K562 (cell line): ENCODE measurements at places on chromosomes 1 and 21.

- no peak for DNase-seq
These were observed 70.5 kb downstream of the MRPL39 start for GRCh38 chr21:25536752-25537151.

DNA sequence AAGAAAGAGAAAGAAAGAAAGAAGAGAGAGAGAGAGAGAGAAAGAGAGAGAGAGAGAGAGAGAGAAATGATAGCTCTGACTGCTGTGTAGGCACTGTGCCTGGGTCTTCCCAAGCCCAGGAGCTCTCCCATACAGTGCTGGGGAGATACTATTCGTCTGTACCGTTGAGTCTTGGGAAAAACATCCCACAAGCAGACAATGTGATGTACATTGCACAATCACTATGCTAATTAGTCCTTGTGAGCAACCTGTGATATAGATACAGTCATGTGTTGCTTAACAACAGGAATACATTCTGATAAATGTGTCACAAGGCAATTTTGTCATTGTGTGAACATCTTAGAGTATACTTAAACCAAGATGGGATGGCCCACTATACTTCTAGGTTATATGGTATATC is 381.0 kb downstream of the HHAT start:
- DNase-seq = no peak

DNA sequence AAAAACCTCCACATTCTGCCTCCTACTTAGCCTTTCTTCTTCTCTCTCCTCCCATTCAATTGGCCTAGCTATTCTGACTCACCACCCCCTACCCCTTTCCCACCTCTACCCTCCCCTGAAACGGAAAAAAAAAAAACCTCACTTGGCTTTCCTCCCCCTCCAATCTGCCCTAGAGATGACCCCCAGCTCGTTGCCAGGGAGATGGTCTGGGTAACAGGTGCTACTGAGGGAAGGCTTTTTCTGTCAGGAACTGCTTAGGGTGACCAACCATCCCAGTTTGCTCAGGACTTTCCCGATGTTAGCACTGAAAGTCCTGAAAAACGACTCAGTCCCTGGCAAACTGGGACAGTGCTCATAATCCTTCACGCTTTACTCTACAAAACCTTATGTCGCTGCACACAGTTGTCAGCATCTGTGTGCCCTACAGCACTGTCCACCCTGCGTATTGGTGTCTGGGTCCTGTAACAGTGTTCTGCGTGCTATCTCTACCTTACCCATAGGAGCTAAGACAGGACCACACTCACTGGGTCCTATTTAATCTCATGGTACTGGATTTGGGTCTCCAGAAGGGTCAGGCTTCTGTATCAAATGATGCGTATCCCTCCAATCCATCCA is 7.7 kb upstream of the CADM3 start:
- DNase-seq = no peak

DNA sequence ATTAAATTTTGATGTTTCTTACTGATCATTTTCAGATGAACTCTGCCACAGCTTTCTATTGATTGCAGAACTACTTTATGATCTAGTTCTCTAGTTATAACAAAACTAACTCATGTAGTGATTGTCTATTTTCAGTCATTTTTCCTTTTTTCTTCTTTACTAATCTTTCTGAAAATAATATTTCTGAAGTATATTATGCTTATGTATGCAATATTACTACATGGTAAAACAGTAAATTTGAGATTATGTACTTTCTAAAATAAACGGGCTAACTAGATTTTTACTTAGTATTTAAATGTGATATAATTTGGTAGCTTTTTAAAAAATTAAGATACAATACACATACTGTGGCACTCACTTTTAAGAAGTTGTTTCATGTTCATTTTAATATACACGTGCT is 7.6 kb downstream of the TSNAX start:
- no peak for DNase-seq

DNA sequence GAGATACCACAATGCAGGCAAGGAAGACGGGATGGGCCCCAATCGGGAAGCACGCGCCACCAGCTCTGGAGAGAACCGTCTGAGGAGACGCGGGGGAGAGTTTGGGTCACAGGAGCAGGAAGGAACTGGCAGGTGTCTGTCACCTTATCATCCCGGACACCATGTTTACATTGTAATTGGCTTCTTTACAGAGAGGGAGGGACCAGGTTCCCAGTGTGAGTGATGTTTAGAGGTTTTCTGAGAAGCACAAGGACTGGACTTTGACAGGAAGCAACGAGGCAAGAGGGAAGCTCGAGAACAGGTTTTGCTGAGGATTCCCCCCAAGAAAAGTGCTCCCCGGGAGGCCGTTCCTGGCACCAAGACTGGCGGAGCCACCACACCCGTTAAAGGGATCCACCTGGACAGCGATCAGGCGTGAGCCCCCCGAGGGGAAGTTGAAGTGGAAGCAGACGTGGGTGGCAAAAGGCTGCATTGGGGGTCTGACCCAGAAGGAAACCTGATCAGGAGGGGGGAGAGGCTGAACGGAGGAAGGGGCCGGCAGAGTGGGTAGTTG is 957 bp downstream of the EPS15 start:
- peak; percentile 87 for DNase-seq

- DNase-seq = no peak
These were observed 136.9 kb upstream of the ADAMTS5 start for GRCh38 chr21:27103768-27104167.

- DNase-seq = no peak
These were observed 177.9 kb downstream of the COP1 start for GRCh38 chr1:176029155-176029554.

GRCh38 chr1:8202182-8202905 is 115.6 kb upstream of the SLC45A1 start:
- DNase-seq = peak; percentile 45

DNA sequence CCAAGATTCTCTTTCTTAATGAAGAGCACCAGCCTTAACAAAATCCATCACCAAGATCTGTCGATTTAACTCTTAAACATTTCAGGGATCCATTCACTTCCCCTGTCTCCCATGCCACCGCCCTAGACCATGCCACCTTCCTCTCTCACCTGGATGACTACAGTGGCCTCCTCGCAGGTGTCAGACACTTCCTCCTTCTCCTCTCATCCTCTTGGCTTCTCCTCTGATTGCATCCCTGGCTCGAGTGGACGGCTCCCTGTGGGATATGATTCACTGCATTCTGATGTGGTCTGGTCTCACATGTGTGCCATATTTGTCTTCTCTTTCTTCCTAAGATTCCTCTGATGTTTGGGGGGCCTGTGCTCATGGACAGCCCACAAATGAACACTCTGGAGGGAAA is 66.4 kb upstream of the KLHDC7A start:
- DNase-seq = no peak

GRCh38 chr1:237763137-237763536 is 127.6 kb downstream of the ZP4 start:
- no peak for DNase-seq

DNA sequence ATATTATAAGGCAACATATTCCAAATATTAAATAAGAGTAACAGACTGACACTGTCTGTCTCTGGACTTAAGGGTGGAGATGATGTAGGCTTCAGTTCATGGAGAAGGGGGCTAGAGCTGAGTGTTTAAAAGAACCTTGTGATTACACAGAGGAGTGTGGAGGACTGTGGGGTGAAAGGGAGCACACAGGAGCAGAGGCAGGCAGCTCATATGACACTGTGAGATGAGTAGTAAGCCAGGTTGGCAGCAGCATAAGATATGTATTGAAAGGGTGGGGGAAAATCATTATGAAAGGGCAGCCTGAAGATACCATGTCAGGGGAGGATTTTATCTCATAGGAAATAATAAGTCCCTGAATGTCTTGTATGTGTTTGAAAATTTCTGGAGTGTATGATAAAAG is 104.5 kb downstream of the AK5 start:
- no peak for DNase-seq

GRCh38 chr1:41673378-41673777 is 188.9 kb upstream of the EDN2 start:
- no peak for DNase-seq

DNA sequence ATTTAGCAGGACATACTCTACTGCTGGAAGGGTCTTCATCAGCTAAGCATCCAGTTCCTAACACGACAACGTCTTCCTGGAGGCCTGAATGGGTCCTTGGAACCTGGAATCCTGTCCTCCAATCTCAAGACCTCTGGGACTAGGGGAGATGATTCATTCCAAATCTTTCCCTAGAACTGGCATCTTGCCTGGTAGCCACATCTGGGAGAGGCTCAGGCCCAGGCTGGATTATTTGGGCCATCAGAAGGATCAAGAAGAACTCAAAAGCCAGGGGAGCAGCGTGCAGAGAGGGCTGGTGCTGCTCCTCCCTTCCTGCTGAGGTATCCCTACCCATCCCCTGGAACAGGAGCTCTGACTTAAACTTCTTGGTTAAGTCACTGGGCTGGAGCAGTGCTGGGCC is 2.8 kb upstream of the PHLDA3 start:
- DNase-seq = no peak

DNA sequence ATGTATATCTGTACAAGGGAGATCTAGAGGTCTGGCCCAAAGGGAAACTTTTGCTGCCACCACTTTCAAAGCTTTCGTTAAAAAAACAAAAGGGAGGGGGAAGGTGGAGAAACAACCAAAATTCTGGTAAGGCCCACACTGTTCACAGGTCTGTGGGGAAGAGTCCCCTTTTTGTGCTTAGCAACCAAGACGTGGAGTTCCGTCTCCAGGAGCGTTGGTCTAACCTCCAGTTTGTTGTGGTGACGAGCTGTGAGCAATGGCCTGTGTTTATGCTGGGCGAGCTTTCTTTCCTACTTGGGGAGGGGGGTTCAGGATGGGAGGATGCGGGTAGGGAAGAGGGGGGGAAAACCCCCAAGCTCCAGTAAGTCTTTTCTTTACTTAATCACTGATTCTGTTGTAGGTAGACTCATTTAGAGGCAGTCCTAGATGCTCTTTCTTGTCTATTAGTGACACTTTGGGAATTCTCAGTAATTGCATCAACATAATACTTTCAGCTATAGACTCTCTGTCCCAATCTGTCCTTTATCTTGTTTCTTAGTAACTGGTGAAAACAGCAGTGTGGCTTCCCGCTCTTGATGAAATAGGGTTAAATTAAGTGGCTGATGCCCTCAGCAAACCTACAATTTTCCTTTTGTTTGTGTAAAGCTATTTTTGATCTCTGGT is 1.5 kb downstream of the HIPK1 start:
- peak; percentile 79 for DNase-seq

DNA sequence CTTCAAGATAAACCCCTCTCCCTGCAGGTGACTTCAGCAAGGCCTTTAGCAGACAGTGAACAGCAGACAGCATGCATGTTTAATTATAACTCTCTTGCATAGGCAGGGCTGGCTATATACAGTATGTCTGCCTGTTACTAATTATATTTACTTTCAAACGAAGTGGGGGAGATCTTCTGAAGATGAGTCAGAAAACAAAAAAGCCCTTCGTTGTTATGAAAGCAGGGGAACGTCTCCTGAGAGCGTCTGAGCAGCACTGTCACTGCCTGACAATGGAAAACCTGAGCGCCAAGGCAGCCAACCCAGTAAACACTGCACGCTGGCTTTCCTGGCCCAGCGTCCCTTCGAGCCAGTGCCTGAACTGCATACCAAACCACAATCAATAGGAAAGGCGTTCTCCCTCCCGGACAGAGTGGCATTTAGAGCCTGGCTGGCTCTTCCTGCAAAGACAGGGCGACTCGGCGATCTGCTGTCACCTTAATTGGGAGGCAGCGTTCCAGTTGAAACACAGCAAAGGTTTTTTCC is 54.1 kb downstream of the TOMM20 start:
- DNase-seq = no peak

DNA sequence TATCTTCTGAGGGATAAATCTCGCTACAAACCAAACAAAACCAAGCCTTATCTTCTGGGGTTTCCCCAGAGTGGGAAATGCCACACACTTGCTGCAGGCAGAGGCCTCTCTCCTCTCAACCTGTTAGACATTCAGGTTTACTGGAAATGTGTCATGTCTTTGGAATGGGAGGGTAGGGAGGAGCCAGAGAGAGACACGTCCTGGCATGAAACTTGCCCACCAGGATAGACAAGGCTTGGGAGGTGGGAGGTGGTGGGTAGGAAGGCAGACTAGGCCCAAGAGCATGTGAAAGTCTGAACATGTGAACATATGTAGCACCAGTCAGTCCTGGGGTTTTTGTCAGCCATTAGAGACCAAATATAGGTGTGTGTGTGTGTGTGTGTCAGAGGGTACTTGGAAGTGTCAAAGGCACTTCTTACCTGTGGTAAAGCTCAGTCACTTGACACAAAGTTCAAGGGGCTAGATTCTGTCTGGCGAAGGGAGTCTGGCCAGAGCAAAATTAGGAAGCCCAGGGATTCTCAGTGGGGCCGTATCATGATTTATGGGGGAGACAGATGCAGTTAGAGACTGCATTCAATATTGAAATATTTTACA is 32.4 kb upstream of the PIGC start:
- DNase-seq = no peak

GRCh38 chr21:36218691-36219090 is 62.1 kb downstream of the DOP1B start:
- no peak for DNase-seq

DNA sequence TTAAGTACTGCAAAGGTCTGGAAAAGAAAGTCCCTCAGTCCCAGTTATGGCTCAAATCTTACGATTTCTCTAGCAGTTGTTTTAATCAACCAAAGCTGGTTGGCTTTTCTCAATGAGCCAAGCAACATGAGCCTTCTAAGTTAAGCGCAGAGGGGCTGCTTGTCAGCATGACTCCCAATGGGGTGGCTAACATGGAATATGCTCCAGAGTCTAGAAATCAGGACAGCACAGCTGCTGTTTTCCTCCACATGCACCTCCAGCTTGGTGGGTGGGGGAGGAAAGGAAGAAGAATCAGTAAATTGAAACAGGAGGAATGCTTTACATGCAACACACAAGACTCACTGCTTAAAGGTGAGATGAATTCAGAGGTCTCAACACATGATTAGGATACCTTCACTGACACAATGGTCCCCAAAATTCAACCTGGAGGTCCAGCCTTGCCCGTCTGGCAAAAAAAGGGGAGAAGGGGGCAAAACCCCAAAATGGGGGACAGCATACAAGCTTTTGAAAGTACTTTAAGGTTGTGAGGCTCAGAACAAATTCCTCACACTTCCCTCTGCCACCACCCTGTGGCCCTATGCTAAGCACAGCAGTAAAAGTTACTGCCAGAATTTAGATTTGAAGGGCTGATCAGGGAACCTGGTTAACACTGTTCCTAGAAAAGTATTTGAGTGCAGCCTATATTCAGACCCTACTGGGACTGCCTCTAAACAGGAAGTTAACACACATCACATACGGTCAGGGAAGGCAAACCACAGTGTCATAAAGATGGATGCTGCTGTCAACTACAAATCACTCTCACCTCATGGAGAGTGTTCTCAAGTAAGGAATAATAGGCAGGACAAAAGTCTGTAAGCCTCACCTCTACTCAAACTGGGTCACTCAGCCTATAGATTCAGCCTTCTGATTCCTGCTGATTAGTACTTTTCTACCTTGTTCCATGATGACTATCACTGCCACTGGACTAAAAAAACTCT is 2.6 kb downstream of the GATAD2B start:
- DNase-seq = peak; percentile 82

GRCh38 chr21:31283025-31283424 is 61.0 kb downstream of the TIAM1 start:
- DNase-seq = no peak

DNA sequence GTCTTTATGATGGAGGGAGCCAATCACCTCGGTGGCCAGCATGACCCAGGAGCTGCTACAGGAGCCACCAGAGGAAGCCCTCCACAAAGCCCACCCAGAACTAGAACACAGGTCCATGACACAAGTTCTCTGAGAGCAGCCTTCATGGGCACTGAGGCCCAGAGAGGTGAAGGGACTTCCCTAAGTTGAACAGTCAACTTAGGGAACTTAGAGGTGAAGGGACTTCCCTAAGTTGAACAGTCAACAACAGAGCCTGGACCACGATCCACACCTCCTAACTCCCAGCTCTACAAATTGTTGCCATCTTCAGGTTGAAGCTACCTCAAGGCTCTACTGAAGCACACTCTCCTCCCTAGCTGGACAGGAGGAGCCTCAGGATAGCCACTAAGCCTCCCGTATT is 132.7 kb downstream of the CCDC185 start:
- no peak for DNase-seq
